ENCODE measurements at places on chromosomes 5 and 9.

GRCh38 chr9:138065287-138065686 lies 187.7 kb downstream of the CACNA1B start:
- no peak for DNase-seq

- no peak for DNase-seq
Observed at GRCh38 chr5:129477532-129477931, 17.4 kb downstream of the ADAMTS19 start.

DNA sequence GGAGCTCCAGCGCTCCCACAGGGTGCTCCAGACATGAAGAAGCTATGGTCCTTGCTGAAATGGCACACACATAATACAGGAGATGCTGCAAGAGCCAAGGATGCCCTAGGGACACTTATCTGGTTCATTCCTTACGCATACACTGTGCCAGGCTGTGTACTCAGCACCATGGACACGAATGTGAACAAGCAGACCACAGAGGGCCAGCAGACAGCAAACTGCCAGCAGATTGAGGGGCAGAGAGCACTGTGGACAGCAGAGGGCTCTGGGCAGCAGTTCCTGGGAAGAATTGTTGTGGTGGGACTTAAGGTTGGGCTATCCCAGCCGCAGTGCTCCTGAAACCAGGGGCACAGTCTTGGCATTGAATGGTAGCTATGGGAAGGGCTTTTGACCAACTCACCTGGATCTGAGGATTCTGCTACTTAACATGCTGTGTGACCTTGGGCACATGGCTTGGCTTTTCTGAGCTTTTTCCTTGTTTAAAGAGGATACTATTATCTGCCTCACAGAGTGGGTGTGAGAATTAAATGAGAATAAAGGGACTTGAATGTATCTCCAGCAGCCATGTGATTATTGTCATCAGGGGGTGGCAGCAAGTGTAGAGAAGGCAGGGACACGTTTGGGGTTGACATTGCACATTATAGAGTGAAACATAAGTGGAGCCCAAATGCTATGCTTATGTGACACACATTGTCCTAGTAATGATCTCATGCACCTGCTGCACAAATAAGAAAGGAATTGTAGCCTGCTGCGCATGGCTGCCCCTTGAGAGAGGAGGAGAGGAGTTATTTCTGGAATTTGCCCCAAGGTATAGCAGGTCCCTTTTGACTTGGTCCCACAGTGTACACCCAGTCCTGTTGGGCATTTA lies 30.1 kb downstream of the PPARGC1B start:
- no peak for DNase-seq

GRCh38 chr5:159963935-159964334 lies 45.0 kb upstream of the TTC1 start:
- DNase-seq: no peak

DNA sequence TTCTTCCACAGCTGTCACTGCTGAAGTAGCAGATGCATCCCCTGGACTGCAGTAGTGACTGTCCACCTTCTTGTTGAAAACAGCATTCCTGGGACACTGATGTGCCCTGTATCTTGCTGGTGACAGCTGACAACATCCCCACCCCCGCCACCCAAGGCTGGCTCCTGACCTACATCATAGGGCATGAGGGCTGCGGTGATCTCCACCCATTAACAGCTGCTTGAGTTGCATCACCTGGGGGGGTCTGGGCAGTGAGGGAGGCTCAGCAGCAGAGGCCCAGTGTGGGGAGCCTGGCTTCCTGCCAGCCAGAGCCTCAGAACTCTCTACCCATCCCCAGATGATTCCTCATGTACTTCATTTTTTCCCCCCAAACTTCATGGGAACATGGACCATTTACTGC lies 4.1 kb downstream of the PRUNE2 start:
- no peak for DNase-seq

DNA sequence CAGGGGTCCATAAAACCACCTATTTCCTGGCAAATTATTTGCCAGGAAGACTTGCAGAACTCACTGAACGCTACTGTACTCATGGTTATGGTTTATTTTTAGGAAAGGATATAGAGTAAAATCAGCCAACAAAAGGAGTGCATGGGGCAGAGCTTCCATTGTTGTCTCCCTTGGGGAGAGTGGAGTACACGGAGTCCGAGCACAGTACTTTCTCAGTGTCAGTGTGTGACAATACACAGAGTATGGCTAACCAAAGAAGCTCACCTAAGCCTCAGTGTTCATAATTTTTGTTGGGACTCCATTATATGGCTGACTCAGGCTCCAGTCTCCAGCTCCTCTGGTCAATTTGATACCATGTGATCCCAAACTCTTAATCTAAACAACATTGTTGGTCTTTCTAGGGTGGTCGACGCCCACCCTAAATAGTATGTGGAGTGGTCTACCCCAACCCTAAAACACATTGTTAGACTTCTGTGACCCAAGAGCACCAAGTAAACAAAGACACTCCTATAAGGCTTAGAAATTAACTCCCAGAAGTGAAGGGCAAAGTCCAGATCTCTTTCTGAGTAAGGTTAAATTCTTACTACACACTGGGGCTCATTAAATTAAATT lies 74.9 kb downstream of the SLC44A1 start:
- no peak for DNase-seq

DNA sequence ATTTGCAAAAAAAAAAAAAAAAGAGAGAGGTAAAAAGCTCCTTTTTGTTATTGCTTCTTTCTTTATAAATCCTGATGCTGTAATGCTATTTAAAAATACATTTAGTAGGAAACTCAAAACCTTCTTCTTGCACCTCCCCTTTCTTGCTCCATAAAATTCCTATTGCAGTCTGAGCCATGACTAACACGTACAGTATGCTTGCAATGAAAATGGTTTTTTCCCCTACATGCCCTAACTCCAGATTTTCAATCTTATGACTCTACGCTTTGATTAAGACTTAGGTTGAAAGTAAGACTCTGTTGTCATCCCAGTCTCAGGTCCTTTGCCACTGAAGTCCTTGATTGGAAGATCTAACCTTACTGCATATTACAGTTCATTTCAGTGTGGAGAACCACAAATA lies 23.9 kb downstream of the FGF10 start:
- no peak for DNase-seq

DNA sequence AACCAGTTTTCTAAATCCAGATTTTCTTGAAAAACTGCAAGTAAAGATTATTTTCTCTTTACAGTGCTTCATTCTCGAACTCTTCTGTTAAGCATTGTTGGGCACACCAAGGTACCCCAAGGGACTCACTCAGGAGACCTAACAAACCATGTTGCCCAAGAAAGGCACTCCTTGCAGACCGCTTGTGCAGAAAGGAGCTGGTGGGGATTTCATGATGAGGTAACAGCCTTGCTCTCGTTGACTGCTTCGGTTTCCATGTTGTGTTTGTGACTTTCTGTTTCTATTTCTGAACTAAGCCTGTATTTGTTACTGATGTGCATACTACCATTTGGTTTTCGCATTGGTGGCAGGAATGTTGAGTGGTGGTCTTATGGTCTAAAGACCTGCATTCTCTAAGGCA lies 266.6 kb upstream of the DAP start:
- no peak for DNase-seq

DNA sequence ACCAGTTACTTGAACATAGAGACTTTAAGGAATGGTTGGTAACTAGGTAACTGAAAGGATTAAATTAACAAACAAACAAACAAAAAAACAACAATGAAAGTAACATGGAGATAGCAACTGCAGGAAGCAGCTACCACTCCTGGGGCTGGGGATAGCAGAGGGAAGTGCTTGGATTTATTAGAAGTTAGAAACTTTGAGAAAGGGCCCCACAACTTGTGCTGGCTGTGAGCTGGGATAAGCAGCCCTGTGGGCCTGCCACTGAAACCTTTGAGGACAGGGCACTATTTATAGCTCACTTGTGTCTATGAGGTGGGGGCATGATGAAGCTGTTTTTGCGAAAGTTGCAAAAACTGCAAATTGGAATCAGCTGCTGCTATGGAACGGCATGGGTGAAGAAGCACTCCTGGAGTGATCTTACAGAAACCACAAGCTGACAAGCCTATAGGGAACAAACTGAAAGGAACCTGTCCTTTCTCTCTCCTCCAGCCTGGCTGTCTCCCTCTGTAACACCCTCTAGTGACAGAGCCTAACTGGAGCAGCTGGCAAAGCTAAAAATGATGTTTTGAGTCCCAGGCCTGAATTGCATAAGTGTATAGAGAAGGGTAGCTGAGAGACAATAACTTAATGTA lies 91.4 kb upstream of the RANBP6 start:
- DNase-seq: no peak

GRCh38 chr5:114223866-114224265 lies 138.0 kb upstream of the KCNN2 start:
- DNase-seq: no peak

- no peak for DNase-seq
Observed at GRCh38 chr5:39648848-39649227, 224.1 kb upstream of the DAB2 start.
